HS-27A (cell line): ENCODE measurements at places on chromosomes 11 and 22.

DNA sequence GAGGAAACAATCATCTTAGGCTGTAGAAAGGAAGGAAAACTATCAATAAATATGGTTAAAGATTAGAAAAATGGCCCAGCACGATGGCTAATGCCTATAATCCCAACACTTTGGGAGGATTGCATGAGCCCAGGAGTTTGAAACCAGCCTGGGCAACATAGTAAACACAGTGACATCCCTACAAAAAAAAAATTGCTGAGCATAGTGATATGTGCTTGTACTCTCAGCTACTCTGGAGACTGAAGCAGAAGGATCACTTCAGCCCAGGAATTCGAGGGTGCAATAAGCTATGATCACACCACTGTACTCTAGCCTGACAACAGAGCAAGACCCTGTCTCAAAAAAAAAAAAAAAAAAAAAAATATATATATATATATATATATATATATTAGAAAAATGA is 54.9 kb downstream of the ARFGAP2 start:
- no peak for DNase-seq

GRCh38 chr11:120985718-120986569 is 38.0 kb upstream of the TBCEL start:
- DNase-seq: no peak

GRCh38 chr11:30566482-30566881 is 19.7 kb downstream of the MPPED2 start:
- DNase-seq: no peak

- DNase-seq: no peak
Measured at GRCh38 chr11:88484873-88485621, 147.5 kb upstream of the CTSC start.

DNA sequence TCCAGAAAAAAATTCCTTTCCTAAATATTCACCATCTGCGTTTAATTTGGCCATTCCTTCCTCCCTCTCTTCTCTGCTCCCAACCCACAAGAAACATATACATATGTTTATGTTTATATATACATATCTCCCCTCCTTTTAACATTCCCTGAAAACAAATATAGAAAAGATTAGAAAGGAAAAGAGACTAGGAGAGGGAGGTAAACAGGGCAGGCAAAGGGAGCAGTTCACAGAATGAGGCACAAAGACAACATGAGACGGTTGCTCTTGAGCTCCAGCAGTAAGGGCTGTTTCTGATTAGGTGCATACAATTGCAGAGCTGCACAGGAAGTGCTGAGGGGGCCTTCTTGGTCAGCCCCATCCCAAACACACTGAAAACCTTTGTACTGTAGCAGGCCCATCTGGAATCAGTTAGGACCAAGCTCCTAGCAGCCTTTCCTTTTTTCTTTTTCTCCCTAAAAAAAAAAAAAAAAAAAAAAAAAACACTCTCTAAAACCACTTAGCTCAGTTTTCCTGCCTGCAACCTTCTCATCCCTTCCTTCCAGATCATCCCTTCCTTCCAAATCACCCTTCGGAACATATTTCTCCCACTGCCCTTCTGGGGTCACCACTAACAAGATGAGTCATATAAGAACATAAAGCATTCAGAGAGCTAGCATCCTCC is 57.0 kb downstream of the RBFOX2 start:
- DNase-seq: no peak

GRCh38 chr22:20395907-20396287 is 1.9 kb downstream of the ZNF74 start:
- no peak for DNase-seq
